GOT3 (cell line): ENCODE measurements at places on chromosomes 5 and 9.

- DNase-seq: no peak
These were observed 188.7 kb downstream of the GADD45G start for GRCh38 chr9:89793551-89793950.

GRCh38 chr5:154098465-154098864 lies 59.7 kb downstream of the MFAP3 start:
- no peak for DNase-seq

- DNase-seq: no peak
These were observed 21.1 kb upstream of the EXOC3 start for GRCh38 chr5:421901-422300.

GRCh38 chr9:36665921-36666431 lies 93.3 kb downstream of the MELK start:
- DNase-seq: no peak

DNA sequence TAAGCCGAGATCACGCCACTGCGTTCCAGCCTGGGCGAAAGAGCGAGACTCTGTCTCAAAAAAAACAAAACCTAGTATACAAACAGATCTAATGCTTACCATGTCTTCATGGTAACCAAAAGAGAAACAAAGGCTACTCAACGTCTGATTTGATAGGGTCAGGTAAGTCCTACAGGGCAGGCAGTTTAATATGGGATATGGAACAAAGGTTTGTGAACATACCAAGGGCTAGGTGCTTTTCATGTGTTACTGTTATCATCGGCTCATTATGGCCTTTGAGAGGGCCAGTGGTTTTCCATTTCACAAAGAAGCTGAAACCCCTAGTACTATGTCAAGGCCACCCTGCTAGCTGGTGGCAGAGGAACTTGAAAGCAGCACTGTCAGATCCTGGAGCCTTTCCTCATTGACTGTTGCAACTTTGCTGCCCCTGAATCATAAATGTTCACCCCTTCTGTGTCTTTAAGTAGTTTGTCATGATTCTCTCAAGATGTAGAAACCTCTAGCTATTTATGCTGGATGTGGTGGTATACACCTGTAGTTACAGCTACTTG lies 5.1 kb downstream of the IQGAP2 start:
- DNase-seq: no peak

- no peak for DNase-seq
These were observed 433.8 kb upstream of the CDH9 start for GRCh38 chr5:27472000-27472763.

DNA sequence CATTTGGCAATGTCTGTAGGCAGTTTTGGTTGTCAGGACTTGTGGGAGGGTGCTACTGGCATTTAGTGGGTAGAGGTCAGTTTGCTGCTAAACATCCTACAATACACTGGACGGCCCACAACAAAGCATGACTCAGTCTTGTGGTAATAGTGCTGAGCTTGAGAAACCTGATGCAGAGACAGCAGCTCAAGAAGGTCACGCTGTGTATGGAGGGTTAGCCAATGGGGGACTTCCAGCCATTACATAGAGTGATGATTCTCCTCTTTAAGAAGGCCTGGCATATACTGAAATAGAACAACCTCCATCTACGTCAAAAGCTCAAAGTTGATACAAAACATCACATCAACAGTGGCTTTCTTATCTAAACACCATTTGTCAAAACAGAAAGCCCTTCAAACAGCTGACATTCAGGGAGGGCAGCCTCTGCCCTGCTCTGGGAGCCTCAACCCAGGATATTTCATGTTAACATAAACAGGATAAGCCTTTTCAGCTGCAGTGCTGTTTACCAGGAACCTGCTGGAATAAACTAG lies 143.0 kb downstream of the GPBP1 start:
- DNase-seq: peak; percentile 1

GRCh38 chr9:73006986-73007385 lies 54.1 kb upstream of the ALDH1A1 start:
- DNase-seq: no peak

DNA sequence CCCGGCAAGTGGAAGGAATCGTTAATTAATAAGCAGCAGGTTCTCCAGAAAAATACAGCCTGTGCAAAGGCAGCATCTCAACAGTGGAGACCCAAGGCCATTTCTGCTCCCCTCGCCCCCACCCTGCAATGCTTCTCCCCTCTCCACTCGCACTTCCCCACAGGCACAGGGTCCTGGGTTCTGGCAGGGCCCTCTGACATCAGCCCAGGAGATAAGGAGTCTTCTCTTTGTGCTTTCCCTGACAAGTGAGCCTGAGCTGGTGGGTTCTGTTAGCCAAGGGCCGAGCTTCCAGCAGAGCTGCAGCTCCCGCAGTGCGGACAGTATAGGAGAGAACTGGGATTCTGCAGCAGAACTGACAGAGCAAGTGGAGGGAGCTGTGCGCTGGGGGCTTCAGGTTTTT lies 257.5 kb downstream of the NSG2 start:
- no peak for DNase-seq

DNA sequence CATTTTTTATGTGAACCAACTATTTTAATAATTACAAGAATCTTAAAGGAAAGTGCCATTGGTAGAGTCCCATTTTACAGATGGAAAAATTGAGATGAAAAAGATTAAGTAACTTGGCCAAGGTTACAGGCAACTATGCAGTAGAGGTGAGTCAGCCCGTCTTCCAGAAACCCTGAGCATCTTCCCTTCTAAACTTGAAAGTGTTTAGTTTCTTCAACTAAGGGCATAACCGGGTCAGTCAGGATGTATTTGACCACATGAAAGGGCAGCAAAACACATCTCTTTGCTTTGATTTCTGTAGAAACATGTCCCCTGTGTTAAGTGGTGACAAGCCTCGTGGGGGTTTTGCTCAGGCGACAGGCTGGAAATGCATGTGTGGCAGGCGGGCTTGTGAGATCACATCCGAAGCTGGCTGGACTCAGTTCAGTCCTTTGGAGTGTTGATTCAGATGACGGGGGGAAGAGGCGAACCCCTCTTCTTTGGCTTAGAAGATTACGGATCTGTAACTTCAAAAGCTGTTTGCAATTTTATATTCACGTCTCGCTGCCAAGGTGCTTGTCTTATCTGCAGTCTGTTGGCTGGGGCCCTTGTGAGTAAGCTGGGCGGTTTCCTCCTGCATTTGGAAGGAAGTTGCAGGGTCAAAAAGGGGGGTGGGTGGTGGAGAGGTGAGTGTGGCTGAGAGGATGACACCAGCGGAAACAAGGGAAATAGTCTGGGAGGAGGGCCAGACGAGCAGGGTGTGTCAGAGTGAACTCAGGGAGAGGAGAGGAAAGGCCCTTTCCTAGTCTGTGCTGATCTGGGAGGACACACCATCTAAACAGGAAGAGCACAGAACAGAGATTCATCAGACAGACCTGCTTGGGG lies 78.9 kb upstream of the RPS23 start:
- DNase-seq: no peak

DNA sequence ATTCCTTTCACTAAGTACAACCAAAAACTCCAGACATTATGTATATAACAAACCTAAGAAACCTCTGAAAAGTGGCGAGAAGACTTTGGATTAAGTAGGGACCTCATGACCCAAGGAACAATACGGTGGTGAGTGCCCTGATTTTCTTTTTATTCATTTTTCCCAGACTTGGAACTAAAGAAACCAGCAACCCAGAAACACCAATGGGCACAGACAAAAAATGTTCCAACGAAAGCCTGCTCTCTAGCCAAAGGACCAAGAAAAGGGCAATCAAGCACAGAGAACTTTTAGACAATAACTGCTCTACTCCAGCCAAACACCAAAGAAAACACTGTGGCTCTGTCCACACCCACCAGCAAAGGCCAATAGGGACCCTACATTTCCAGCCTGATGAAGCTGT lies 66.2 kb upstream of the SSBP2 start:
- no peak for DNase-seq

- DNase-seq: no peak
These were observed 160.9 kb upstream of the NR3C1 start for GRCh38 chr5:143564417-143564816.

DNA sequence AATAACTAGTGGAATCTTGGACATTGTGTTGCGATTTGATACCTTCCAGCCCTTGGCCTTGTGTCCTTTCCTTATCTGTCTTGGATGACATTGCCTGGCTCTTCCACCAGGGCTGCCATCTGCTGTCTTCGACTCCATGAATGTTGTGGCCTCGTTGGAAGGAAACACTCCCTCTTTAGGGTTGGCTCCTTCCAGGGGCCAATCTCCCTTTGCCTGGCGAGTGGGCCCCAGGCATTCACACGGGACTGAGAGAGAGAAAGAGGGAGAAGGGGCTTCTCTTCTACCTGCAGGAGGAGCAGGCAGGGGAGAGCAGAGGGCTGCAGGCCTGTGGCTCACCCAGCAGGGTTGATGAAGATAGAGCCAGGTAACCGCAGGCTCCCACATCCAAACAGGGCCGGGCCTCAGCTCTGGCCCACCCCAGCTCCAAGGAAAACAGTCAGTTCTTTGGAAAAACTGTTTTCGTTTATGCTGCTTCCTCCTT lies 31.3 kb downstream of the FGF1 start:
- no peak for DNase-seq

GRCh38 chr5:39579750-39580149 lies 155.0 kb upstream of the DAB2 start:
- no peak for DNase-seq

DNA sequence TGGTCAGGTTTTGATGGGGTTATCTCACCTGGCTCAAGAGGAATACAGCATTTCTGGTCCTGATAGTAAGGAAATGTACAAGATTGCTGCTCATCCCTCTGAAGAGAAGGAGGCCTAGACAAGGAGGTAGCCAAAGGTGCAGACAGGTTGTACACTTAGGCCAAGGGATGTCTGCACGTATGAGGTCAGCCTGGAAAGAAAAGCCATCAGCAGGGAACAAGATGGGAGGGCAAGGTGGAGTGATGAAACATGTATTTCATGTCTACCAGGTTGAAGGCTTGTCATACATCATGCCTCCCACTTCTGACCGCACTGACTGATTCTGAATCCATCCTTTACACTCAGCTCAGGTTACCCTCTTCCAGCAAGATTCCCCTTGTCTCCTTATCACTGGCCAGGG lies 296.8 kb upstream of the VLDLR start:
- no peak for DNase-seq

- DNase-seq: no peak
These were observed 127.5 kb upstream of the DAPK1 start for GRCh38 chr9:87370049-87370685.

DNA sequence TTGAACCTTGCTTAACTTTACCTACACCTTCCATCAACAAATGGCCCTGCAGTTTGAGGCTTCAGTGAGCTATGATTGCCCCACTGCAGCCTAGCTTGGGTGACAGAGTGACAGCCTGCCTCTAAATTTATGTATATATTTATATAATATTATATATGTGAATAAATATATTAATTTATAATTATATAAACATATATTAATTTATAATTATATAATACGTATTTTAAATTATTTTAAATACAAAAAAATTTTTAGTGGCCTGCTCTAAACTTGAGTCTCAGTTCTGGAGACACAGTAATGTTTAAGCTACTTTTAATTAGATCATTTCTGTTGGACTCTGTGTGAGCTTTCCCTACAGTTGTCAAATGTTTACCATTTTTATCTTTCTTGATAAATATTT lies 9.3 kb upstream of the SHC3 start:
- DNase-seq: no peak

DNA sequence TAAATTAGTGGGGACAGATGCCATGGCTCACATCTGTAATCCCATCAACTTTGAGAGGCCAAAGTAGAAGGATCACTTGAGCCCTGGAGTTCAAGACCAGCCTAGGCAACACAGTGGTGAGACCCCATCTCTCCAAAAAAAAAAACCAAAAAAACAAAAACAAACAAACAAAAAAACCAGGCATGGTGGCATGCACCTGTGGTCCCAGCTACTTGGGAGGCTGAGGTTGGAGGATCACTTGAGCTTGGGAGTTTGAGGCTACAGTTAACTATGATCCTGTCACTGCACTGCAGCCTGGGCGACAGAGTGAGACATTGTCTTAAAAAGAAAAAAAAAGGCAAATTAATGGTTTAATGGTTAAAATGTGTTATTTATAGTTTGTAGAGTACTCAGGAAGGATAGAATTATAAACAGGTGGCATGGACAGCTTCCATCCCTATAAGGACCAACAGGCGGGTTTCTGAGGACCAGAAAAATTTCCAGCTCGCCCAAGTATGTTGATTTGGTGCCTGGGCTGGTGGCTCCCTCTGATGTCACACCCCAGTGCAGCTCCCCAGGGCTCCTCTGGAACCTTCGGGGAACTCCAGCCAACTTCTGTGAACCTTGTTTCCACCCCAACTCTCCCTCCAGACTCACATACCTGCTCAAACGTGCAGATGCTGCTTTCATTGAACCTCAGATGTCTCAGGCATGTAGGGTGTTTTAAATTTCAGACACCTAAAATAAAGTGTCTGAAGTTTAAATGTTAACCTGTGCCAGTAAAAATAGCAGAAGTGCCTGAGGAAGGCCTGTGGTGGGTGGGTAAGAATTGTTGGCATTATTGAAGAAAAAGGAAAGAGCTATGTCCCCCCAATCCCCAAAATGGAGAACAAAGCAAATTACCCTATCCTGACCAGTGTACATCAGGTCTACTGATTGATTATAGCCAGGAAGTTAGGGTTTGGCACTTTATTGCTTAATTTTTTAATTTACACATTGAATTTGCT lies 69.0 kb downstream of the TRIO start:
- DNase-seq: no peak

- no peak for DNase-seq
These were observed 8.5 kb downstream of the CPEB4 start for GRCh38 chr5:173896631-173897030.

DNA sequence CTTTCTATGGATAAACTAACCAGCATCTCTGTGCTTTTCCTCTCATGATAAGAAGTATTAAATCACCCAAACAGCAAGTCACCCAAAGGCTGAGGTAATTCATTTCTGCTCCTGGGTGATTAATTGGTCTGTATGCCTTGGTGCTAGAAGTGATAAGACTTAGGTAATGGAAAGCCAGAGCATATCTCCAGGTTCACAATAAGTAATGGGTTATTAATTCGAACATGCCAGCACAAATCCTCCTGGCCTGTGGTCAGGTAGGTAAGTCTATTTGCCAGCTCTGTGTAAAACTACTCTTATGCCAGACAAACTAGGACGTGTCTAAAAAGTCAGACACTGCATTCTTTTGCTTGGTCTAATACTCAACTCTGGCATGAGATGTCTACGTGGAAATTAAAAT lies 11.2 kb upstream of the ENC1 start:
- no peak for DNase-seq

GRCh38 chr5:138793575-138793974 lies 40.4 kb downstream of the CTNNA1 start:
- DNase-seq: no peak

GRCh38 chr9:106321394-106322180 lies 541.4 kb upstream of the ZNF462 start:
- DNase-seq: no peak

GRCh38 chr5:68306361-68307014 lies 90.9 kb downstream of the PIK3R1 start:
- DNase-seq: no peak

DNA sequence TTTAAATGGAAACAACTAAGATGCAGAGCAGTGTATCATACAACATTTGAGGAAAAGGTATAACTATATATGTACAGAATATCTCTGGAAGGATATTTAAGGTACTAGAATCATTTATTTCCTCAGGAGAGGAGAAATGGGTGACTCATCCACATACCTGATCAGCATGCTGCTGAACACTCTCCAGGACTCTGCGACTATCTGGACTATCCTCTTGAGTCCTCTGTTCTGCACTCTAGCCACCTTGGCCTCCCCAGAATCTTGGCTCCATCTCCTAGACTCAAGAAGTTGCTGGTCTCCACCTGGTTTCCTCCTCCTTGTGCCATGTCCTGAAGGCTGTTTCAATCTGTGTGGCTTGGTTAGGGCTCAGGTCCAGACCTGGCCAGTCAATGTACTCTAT lies 8.8 kb upstream of the PRDM6 start:
- DNase-seq: no peak

GRCh38 chr9:78884611-78885150 lies 587.8 kb downstream of the PSAT1 start:
- DNase-seq: no peak
